ENCODE measurements at places on chromosomes 5 and 9.

- no peak for DNase-seq
These were observed 40.3 kb upstream of the LRRC70 start for GRCh38 chr5:62538017-62538942.

DNA sequence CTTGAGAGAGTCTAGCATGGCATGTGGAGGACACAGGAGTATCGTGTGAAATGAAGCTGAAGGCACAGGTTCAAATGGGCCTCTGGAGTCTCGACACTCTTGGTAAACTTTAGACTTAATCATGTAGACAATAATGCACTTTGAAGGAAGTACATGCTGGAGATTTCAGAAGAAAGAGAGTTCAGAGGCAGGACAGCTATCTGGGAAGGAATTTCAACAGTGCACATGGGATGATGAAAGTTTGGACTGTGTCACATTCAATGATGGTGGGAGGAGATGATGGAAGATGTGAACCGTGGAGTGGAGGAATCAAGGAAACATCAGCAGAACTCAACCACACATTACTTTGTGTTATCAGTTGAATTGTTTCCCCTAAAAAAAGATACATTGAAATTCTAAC is 88.6 kb upstream of the PAPPA start:
- DNase-seq: no peak

DNA sequence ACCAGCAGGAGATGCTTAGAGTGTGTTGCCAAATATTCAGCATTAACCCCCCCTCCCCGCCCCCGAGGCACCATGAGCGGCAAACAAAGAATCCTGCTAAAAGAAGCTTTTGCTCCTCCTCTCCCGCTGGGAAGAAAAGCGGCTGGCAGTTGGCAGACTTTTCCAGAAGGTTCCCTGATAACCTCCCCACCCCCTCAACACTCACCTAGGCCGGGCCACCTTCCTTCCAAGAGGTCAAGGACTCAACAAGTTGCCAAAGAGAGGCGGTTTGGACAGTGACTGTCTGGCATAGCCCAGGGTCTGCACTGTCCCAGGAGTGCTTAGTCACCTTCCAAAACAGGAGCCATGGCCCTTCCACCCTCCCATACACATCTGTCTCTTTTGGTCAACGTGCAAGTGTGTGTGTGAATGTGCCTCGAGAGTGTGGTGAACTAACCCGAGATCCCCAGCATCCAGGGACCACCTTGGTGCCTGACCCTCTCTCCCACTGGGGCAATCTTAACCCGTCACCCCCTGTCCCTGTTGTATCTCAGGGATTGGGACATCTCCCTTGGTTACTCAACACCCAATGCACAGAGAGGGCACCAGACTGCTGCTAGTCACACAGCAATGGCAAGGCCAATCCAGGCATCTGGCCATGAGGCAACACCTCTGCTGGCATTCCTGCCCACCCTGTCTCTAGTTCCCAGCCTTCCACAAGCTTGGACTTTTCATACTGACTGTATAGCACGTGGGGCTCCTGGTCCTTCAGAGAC is 18.9 kb downstream of the CAMK2A start:
- no peak for DNase-seq

GRCh38 chr5:115458416-115458815 is 86.2 kb downstream of the FEM1C start:
- DNase-seq: no peak

All from activated CD4-positive, alpha-beta T cell treated with anti-CD3 and anti-CD28 coated beads for 1 hour (primary cell).